ENCODE measurements at places on chromosomes 7 and 10.

GRCh38 chr7:36966636-36967035 lies 242.3 kb upstream of the AOAH start:
- DNase-seq = no peak

GRCh38 chr10:44950326-44951225 lies 9.0 kb upstream of the RASSF4 start:
- DNase-seq = no peak

DNA sequence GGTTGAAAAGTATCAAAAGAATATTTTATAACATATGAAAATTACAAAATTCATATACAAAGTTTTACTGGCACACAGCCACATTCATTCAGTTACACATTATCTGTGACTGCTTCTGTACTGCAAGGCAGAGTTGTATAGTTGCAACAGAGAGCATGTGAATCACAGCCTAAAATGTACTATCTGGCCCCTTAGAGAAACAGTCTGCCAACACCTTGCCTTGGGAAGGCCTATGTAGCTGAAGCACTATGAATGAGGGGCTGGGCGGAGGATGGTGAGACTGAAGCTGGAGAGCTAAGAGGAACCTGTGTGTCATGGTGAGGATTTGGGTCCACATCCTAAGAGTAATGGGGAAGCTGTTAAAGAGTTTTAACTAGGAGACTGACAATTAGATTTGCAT lies 35.7 kb downstream of the PDZD8 start:
- no peak for DNase-seq

GRCh38 chr10:44966129-44966815 lies 6.7 kb downstream of the RASSF4 start:
- DNase-seq = no peak

DNA sequence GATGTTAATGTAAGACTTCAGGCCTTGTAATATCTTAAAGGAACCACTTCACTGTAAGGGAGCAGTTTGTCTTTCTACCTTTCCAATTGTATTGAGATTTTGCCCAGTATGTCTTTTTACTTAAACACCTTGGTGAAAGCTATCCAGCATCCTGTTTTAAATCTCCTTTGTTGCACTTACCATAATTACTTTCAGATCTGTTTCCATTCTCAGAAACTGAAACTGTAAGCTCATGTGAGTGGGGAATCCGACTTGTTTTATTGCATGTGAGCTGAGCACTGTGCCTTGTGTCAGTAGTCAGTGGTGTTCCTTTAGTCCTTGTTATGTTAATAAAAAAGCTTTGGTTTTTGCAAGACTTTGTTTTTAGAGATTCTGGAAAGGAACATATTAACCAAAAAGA lies 42.2 kb downstream of the BMPR1A start:
- no peak for DNase-seq

DNA sequence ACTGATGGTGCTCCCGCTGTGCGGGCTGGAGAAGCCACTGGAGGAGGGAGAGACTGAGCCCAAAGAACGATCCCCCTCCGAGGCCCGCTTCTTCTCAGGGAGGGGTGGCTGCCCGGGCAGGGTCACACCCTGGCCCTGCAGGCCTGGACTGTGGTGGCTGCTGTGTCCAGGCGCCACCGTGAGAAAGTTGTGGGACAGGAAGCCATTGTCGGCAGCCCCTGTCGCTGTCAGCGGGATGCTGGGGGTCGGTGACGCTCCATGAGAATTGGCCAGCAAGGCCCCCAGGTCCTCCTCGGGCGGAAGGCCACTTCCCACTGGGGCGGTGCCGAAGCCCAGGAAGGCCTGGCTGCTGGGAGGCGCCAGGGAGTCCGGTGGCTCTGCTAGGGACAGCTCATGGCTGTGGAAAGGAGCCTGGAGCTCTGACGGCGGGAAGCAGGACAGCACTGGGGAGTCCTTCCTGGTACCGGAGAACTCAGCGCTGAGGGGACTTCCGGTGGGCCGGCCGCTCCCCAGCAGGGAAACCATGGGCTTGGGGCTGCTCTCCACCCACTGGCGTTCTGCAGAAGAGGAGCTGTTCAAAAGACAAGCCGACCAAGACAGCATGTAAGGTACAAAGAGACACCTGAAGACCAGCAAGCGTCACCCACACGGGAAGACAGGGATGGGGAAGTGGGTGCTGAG lies 278.8 kb downstream of the TNS3 start:
- no peak for DNase-seq

DNA sequence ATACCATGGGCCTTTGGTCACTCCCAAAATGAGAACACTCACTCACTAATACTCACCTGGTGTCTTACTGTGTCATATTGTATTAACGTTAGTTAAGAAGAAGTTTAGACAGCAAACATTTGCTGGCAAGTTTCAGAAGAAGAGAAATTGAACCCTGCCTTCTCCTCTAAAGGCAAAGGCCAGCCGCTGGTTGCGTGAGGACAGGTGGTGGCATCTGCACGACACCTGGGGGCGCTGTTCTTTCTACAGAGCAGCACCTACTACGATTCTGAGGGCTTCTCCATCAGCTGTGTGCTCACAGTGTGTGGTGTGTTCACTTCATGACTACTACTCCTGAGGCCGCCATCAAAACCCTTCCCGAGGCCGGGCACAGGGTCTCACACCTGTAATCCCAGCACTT lies 17.9 kb upstream of the CLEC2L start:
- DNase-seq = no peak

- DNase-seq = no peak
Observed at GRCh38 chr7:12957487-12957886, 270.1 kb downstream of the ARL4A start.

- no peak for DNase-seq
Observed at GRCh38 chr7:50428911-50429310, 21.2 kb downstream of the FIGNL1 start.

- no peak for DNase-seq
Observed at GRCh38 chr7:150405584-150406311, 26.6 kb downstream of the ZNF775 start.

- no peak for DNase-seq
Observed at GRCh38 chr7:13952921-13953320, 36.5 kb downstream of the ETV1 start.

DNA sequence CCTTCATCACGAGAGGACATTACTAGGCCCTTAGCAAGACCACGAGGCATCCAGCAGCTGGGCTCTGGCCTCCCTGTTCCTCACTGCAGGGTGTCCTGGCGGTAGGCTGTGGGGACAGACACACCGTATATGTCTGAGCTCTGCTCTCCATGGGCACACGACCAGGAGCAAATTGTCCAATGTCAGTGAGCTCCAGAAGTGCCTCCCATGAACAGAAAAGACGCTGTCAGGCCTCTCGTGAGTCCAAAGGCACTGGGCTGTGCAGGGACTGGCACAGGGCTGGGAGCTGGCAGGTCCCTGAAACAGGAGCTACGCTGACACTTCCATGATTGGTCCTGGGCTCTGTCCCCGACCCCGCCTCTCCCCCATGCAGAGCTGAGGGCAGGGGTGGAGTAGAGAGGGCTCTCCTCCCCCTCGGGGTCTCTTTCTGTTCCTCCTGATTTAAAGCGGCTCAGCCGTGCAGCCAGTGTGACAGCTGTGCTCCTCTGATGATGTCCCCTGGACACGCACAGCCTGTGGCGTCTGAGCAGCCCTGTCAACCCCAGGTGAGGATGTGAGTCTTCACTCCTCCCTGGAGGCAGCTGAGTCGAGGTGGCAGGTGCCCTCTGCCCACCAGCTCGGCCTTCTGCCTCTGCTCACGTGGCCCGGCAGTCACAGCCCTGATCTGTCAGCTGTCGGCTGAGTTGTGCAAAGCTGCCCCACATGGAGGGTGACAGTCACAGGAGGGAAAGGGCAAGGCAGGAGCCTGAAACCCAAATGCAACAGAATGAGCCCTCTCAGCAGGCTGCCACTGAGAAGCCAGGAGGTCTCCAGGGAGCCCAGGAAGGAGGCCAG lies 13.0 kb downstream of the ANTXRL start:
- DNase-seq = no peak

GRCh38 chr7:55100544-55101327 lies 81.9 kb downstream of the EGFR start:
- DNase-seq = peak; percentile 70

Measured in thoracic aorta (tissue), 2 donors.